ENCODE measurements at places on chromosomes 2 and 18.

GRCh38 chr2:66426244-66427111, 8.4 kb upstream of the MEIS1 start:
- no peak for DNase-seq

- DNase-seq: peak; percentile 44
Observed at GRCh38 chr18:28767727-28768211, 590.8 kb upstream of the CDH2 start.

- no peak for DNase-seq
Observed at GRCh38 chr2:238846378-238846627, 1.6 kb upstream of the TWIST2 start.

DNA sequence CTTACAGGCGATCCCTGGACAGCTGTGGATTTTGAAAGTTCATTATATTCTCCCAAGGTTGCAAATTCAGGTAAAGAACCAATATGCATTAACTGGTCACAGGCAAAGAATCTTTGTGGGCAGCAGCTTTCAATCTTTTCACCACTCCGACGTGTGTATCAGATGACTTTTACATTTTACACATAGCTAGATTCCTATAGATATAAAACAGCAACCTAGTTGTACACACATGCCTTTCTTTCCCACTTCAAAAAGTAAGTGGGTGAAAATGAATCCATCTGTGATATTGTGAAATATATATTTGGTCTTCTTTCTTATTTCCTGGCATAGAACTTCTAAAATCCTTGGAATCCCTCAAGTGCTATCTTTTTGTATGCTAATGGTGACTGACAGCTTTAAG, 72.5 kb downstream of the SCG2 start:
- DNase-seq: peak; percentile 40

DNA sequence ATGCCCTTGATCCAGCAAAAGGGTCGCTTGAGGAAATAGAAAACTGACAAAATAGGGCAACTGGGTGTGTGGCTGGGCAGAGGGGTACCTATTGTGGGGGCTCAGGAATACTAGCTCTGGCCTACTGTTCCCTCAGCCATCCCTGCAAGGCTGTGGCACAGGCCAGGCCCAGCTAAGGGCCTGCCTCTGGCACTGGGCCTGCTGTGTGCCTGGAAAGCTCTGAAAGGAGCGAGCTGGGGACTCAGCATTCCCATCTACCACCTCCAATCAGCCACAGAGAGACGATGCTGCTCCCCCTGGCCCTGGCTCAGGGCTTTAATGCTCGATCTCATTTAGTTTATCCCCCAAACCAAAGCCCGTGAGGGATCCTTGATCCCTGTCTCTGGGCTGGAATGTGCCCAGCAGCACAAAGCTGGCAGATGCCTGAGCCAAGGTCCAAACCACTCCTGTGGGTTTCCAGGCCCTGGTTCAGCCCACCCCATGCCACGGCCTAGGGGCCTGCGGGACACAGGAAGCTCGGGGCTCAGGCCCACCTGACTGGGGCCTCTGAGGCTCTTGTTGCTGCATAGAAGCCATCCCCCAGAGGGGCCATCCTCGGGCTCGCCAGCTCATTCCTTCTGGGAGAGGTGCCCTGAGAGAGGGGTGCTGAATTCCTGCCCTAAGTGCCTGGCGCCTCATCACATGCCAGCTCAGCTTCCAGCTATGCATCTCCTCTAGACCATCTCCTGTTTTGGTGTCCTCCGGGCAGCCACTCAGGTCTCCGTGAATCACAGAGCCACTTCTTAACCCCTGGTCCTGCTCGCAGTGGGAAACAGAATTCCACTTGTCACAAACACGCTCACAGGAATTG, 43.0 kb upstream of the KCNF1 start:
- DNase-seq: peak; percentile 47

DNA sequence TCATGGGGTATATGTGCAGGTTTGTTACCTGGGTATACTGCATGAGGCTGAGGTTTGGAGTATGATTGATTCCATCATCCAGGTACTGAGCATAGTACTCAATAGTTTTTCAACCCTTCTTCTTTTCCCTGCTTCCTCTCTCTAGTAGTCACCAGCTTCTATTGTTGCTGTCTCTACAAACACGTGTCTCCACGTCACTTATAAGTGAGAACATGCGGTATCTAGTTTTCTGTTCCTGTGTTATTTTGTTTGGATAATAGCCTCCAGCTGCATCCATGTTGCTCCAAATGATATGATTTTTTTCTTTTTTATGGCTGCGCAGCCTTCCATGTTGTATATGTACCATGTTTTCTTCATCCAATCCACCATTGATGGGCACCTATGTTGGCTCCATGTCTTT, 214.8 kb upstream of the TFPI start:
- no peak for DNase-seq

DNA sequence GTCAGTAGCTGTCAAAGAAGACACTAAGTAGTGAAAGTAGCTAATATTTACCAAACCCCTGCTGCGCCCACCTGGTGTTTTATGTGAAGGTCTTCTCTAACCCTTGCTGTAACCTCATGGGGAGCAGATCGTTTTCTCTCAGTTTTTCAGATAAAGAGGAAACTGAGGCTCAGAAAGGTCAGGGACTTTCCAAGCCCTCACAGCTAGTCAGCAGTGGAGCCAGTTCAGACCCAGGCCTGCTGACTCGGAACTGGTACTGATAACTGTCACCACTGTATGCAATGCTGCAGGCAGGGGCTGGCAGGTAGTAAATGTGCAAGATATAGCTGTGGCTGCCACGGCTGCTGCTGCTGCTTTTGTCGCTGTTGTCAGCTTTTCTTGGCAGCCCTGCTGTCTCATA, 69.1 kb downstream of the LRRFIP1 start:
- DNase-seq: no peak

DNA sequence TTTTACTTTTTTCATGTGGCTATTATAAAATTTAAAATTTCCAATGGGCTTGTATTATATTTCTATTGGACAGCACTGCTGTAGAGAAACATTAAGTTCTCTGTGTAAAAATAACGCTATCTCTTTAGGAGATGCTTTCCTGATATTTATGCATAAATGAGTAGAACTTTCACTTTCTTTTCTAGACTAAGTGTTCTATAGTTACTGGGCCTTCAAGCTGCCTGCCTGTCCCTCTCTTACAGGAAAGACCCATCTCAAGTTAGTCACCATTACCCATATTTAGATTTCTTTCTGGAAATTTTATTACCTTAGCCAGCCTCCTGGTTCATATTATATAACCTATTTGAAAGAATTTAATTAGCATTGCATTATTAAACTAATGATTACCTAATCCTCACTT, 4.8 kb downstream of the ITGA4 start:
- no peak for DNase-seq

DNA sequence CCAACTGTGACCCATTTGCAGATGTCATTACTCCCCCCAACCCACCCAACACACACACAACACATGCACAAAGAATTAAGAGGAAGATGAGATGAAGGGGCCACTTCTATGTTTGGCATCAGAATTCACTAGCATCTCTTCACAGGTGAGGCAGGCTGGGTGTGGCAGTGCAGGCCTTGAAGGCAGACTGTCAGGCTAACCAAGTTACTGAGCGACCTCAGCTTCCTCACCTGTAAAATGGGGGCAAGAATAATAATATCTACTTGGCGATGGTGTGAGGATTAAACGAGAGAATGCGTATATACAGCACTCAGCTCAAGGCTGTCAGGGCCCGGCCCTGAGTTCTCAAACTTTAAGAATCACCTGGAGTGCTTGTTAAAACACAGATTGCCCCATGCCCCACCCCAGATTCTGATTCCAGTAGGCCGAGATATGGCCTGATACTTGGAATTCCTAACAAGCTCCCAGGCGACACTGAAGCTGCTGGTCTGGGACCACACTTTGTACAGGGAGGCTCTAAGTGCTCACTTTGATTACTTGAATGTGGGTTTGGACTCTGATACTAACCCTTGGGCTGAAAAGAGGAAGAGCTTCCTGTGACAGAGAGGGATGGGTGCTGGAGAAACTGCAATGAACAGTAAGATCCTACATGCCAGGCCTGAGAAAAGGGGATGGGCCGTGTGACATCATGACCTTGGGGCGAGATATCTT, 1.1 kb downstream of the ACTG2 start:
- DNase-seq: no peak

- no peak for DNase-seq
Observed at GRCh38 chr2:72781480-72781879, 44.4 kb downstream of the EXOC6B start.

- DNase-seq: no peak
Observed at GRCh38 chr2:42077343-42077742, 29.5 kb downstream of the PKDCC start.

- peak; percentile 54 for DNase-seq
Observed at GRCh38 chr2:151334082-151334815, 23.1 kb upstream of the TNFAIP6 start.

DNA sequence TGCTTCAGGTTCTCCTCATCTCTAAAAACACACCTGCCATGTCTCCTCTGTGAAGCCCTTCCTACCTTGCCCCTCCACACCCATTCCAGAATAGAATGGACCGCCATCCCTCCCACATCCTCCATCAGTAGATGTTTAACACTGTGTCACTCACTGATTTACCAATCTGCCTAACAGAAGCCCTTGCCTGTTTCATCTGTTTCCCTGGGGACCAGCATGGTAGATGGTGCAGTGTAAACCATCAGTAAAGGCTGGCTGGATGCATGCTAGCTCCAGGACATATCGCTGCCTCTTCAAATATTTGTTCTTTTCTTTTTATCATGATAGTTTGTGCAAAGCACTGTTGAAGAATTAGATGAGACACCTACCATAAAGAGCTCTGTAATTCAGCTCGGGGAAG, 271.4 kb downstream of the PIEZO2 start:
- no peak for DNase-seq

DNA sequence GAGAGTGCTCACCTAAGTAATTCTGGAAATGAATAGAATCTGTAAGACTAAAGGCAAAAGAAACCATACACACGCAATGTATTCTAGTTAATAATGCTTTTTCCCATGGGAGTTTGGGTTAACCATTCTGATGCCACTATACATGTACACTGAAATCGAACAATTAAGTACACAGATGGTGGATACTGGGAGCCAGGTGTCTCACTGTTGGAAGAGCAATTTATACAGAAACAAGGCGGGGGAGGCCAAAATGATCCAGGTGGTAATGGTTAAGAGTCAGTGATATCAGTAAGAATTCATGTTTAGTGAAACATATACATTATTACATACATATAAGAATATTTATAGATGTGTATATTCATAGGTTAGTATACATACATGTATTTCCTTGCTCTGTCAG, 67.2 kb downstream of the TMEM131 start:
- no peak for DNase-seq

DNA sequence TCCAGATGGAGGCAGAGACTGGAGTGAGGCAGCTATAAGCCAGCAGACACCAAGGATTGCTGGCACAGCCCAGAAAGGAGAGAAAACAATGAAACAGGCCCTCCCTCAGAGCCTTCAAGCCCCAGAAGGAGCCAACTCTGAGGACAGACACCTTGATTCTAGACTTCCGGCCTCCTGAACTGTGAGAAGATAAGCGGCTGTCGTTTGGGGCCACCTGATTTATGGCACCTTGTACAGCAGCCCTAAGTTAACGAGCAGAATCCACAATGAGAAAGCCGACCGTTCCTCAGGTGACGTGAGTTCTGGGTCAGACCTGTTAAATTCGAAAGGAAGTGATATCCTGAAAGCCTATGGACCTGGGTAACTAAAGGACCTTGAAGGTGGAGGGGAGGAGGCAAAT, 7.3 kb upstream of the CNDP2 start:
- no peak for DNase-seq

DNA sequence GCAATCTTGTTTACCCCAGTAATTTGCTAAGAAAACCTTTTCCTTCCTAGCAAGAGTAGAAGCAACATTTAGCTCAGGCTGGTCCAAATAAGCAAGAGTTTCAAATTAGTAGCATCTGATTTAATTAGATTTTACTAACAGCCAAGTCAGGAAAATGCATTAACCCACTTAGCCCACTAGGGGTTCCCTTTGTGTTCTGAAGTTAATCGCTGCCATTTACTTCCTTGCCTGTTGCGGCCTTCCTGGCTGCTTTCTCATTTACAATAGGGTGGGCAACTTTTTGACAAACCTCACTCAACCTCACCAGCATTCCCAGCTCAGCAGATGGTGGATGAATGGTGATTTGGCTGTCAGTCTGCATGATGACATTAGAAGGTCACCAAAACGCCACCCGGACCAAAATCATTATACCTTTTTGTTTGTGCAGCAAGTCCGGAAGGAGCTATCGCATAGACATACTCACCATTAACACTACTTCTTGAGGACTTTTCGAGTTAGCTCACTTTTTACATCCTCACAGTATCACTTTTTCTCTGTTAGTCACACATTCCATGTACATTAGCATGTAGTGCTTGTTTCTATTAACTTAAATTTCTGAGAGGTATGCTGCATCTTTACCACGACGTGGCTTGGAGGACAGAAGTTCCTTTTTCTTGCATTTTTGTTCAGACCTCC, 101.5 kb upstream of the SETBP1 start:
- DNase-seq: peak; percentile 59

DNA sequence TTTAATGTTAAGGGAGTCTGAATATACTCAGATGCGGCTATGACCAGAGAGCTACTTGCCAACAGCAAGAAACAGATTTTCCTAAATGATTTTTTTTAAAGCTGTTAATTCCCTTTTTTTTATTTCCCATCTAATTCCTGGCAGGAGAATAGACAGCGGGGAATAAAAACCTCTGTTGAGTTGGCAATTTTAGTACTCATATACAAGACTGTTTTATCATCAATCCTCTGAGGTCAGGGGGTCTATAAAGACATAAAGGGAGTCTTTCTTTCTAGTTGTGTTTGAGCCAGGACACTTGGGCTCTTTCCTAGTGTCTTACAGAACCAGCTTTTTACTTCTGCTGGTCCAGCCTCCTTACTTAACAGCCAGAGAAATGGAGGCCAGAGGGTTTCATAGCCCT, 29.4 kb downstream of the MAIP1 start:
- no peak for DNase-seq

- no peak for DNase-seq
Observed at GRCh38 chr2:239811111-239811781, 213.9 kb downstream of the NDUFA10 start.

DNA sequence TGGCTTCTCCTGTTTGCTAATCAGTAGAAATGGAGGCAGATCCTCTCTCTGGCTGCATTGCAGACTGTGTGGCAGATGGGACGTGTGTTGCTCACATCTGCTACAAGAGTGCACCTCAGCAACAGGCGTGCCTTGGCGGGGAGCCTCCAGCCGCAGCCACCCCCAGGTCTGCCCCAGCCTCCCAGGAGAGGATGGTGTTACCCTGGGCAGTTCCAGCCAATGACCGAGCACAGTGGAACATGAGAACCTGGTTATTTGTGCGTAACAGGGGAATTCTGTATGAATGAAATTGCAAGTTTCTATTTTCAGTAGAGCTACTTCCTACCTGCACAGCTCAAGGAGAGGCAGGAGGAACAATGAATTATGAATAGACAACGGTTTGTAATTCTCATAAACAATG, 130.6 kb upstream of the CBLN2 start:
- DNase-seq: no peak

DNA sequence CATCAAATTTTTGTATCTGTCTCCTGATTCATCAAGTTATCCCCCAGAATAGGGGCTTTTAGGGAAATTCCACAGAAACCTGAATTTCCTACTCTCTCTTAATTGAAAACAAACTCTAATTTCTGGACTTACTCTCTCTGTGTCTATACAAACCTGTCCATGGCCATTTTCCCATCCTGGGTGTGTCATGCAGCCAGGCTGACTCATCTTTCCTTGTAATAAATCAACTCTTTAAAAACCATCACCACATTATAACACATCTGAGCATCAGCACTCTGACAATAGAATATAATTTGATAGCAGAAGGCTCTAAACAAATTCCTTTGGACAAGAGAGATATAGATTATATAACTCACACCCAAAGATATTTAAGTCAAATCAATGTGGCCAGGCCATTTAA, 610.2 kb downstream of the DCC start:
- DNase-seq: no peak

GRCh38 chr18:54506516-54507261, 84.4 kb upstream of the DYNAP start:
- DNase-seq: no peak

All from mammary epithelial cell (primary cell).